ENCODE measurements at places on chromosomes 11 and 22.

DNA sequence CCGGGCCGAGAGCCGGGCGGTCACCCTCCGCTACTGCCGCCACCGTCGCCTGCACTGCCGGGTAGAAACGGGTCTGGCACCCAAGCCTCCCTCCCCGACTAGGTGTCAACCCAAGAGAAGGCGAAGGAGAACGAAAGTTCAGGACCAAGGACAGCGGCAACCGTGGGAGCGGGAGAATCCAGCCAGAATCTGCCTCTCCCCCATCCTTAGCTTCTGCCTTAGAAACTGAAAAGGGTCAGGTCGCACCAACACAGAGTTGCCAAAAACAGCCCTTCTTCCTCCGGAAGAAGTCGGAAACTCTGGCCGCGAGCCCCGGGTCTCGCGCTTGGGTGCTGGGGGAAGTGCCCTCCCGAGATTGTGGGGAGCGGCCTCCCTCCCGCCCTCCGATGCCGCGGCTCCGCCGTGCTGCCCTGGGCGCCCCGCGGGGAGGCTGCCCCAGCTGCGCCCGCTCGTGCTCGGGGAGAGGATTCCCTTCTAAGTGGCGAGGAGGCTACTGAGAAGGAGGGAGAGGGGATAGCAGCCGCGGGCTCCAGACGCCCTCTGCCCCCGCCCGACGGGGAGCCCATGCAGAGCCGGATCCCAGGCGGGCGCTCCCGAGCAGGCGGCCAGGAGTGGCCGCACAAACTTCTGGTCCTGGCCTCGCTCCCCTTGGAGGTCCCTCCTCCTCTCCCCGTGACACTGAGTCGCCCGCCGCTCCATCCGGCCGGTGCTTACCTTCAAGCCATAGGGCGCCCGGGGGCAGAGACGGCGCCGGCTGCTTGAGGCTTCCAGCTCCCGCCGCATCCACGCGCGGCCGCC, 637 bp downstream of the DRD2 start:
- DNase-seq, result peak; percentile 26

GRCh38 chr11:43419460-43419859, 60.7 kb downstream of the TTC17 start:
- peak; percentile 39 for DNase-seq

GRCh38 chr22:44231233-44231632, 50.5 kb downstream of the PARVG start:
- DNase-seq, result no peak

- DNase-seq, result no peak
These were observed 17.1 kb upstream of the CCT8L2 start for GRCh38 chr22:16609548-16610261.

GRCh38 chr11:71369411-71369810, 78.8 kb downstream of the DHCR7 start:
- no peak for DNase-seq

- DNase-seq, result peak; percentile 83
These were observed 8.3 kb upstream of the PPIL2 start for GRCh38 chr22:21657360-21658032.

GRCh38 chr11:114438303-114438702, 964 bp upstream of the REXO2 start:
- no peak for DNase-seq

Measured in CD4-positive, alpha-beta T cell treated with Interleukin-10 for 1 hour (primary cell).